ENCODE measurements at places on chromosomes 11 and 22.

DNA sequence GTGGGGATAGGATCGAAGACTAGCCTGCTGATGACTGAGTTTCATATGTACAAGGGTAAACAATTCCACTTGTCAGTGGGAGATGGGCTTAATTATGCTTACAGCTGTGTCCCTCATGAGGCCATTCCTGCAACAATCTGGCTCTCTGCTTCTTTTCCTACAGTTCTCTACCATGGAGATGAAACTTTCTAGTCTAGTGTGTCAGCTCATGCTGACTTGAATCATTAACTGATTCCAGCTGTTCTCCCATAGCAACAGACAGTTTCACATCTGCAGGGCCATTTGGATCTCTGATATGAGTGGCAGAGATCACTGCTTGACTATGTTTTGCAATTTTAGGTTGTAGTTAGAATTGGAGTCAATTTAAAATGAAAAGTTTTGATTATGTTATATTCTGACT is 1251.7 kb upstream of the RAG2 start:
- no peak for DNase-seq

GRCh38 chr11:27231530-27231929 is 131.5 kb downstream of the CCDC34 start:
- no peak for DNase-seq

DNA sequence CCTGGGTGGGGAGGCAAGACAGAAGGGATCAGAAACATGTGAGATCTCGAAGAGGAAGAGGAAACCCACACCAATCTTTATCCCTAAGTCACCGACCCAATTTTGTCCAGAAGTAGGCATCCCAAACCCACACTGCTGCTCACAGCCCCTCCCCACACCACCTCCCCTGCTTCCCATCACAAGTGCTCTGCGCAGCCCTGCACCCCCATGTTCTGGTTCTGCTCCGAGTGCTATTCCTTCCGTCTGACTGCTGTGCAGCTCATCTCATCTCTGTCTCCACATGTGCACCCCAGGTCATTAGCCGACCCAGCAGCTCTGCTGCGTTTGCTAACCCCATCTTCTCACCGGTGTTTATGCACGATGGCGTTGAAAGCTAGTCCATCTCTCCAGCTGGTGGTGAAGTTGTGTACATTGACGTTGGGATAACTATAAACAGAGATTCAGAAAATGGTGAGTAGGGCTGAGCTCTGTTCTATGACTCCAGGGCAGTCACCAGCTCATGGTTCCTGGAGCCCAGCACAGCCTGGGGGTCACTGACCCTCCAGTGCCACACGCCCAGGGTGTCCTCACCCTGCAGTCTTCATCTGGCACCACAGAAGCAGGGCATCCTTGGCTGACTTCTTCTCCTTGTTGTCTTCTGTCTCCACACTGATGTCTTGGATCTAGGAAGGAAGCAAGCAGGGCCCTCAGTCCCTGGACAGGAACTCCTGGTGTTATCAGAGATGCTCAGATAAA is 15.1 kb downstream of the SPTBN2 start:
- DNase-seq, result no peak

GRCh38 chr11:127057126-127057525 is 56.6 kb upstream of the KIRREL3 start:
- no peak for DNase-seq

- no peak for DNase-seq
These were observed 123.8 kb upstream of the CCDC179 start for GRCh38 chr11:22984045-22984444.

DNA sequence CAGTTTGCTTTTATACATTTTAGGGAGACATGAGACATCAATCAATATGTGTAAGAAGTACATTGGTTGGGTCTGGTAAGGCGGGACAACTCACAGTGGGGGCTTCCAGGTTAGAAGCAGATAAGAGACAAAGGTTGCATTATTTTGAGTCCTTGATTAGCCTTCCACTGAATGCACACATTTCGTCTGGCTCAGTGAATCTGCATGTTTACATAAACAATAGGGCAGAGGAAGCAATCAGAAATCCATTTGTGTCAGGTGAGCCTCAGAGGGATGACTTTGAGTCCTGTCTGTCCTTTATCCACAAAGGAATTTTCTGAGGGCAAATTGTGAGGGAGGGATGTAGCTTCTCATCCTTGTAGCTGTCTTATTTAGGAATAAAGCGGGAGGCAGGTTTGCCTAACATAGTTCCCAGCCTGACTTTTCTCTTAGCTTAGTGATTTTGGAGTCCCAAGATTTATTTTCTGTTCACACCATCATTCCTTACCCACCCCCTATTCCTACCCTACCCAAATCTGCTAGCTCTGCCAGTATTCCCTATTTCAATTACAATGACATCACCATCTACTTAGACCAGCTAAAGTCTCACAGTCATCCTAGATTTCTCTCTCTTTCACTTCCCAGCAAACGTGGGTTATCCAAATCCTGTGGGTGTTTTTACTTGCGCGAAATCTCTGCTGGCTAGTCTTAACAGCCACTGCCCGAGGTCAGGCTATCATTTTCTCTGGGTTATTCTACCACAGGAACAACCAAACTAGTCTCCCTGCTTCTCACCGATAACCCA is 2.9 kb downstream of the SC5D start:
- DNase-seq, result no peak

- no peak for DNase-seq
These were observed 8.9 kb upstream of the UCP2 start for GRCh38 chr11:73991471-73992006.

DNA sequence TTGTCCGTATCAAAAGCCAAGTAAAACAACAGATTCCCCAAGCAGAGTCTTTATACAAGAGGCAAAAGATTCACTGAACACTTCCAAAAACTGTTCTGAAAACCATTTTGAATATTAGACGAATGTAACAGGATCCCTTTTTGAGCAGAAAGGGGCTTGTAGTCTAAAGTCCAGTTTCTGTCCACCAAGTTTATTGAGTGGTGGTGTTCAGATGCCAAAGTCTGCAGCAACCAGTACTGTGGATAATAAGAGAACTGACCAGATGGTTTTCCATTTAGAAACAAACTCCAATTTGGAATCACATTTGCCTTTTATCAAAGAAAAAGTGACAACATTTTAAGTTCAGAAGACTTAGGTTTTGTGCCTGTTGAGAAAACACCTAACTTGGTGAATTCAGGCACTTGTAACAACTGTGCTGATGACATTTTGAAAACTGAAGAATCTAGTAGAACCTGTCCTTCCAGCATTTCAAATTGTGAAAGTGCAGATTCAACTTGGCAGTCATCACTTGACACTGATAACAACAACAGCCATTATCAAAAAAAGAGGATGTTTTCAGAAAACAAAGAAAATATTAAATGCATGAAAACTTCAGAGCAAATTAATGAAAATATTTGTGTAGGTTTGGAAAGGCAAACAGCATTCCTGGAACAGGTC is 217.1 kb downstream of the CSNK2A3 start:
- DNase-seq, result no peak

DNA sequence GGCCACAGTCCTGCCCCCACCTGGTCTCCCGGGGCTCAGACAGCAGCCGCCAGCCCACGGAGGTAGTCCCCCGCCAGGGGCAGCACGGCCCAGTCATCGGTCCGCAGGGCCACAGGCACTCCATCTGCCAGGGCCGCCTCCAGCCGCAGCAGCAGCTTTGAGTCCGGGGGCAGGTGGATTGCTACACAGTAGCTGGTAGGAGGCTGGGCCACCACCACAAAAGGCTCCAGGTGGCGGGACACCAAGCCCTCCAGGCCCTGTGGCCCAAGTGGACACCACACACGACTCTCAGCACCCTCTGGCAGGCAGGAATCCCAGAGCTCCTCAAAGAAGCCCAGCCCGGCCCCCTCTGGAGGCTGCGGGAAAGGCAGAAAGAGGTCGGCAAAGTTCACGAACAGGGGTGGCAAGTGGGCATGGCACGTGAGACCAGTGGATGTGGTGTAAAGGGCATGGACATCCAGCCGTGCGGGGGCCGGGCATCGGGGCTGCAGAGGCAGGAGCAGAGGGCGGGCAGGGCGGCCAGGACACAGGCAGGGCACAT is 2.9 kb downstream of the AP5B1 start:
- DNase-seq, result no peak

- DNase-seq, result no peak
These were observed 34.7 kb downstream of the ZBTB44 start for GRCh38 chr11:130279989-130280388.
